ENCODE measurements at places on chromosomes 13 and 19. TPM values are rescaled to one million over a fixed set of nuclear protein-coding genes. Genes with fewer than 3 reads are reported as not detected.
A peak's percentile ranks its signal among the peaks of the same experiment; 100 is the strongest.

GRCh38 chr13:105365831-105366230 is 1169.6 kb downstream of the EFNB2 start:
- no peak for DNase-seq

DNA sequence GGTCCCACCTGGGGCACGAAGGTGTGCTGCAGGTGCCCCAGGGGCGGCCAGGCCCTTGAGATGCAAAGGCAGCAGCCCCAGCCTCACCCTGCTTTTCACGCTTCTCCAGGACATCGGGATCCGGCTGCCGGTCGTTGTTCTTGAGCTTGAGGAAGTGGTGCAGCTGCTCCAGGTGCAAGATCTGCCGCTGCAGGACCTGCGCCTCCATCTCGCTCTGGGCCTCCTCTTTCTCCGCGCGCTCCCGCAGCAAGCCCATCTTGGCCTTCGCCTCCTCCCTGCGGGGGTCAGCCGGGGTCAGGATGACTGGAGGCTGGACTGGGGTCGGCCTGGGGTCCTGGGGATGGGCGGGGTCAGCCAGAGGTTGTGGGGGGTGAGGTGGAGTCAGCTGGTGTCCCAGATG is 21.5 kb upstream of the EMP3 start:
- DNase-seq: no peak

GRCh38 chr13:90632184-90632583 is 715.3 kb upstream of the MIR17HG start:
- no peak for DNase-seq

COL5A3 gene
- total RNA-seq: 2.5 TPM

TNFSF11 gene
- not detected for total RNA-seq

DNA sequence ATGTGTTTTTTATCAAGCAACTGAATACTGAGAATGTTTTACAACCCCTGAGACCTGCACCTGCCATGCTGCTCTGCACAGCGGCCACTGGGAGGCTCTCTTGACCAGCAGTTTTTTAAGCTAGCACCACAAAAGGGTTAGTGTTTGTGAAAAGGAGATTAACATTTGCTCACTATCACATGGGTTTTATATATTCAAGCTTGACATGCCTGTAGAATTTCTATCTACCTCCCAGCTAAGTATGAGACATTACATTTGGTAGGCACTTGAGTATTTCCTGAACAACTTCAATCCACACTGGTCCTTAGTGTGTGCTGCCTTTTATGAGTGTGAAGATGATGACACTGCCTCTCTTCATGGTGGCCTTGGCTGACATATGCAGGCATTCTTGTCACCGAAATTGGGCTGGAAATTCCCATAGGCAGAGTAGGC is 1238.9 kb downstream of the UQCRFS1 start:
- peak; percentile 9 for DNase-seq

ZNF492 gene
- not detected for total RNA-seq

DNA sequence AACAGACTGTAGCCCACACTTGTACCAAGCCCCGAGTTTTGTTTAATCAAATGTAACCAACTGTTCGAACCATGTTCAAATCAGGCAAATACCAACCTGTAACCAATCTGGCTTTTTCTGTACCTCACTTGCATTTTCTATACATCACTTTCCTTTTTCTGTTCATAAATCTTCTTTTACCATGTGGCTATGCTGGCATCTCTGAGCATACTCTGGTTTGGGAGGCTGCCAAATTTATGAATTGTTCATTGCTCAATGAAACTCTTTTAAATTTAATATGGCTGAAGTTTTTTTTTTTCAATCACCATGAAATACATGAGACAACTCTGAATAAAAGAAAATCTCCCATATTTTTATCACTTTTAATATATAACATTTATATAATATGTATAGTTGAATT is 256.1 kb downstream of the SLITRK6 start:
- no peak for DNase-seq

DNA sequence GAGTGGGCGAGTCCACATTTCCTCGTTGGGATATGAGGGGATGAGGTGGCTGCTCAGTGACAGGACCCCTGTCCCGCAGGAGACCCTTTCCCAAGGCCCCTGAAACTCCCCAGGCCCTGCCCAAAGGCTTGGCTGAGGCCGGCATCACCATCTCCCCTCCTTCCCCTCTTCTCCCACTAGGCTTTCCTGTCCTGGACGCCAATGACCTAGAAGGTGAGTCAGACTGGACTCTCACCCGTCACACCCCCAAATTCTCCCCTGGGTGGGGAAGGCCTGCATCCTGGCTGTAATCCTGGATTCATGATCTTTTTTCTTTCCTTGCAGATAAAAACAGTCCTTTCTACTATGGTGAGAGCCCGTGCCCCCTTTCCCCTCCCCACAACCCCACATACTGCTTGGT is 5.3 kb downstream of the FXYD3 start:
- peak; percentile 67 for DNase-seq

- DNase-seq: no peak
These were observed 127.1 kb downstream of the STOML3 start for GRCh38 chr13:38863536-38863935.

GRCh38 chr19:1360818-1361461 is 22.8 kb upstream of the NDUFS7 start:
- DNase-seq: peak; percentile 35

EBPL gene
- total RNA-seq: 56.2 TPM

DNA sequence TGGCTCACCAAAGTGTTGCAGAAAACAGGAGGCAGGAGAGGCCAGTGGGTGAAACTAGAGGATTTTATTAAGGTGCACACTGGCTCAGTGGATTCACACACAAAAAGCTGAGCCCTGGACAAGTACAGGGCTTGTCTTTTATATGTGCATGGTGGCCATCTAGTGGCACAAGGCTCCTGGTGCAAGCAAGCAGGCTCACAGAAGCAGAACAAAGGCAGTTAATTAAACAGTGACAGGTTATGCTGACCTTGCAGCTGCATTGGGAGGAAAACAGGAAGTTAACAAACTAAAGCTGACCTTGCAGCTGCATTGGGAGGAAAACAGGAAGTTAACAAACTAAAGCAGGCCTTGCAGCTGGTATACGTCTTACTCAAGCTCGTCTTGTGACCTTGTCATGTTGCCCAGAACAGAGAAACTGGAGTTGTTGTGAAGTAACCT is 65.3 kb upstream of the ZNF681 start:
- peak; percentile 16 for DNase-seq

GRCh38 chr13:29674532-29674931 is 79.0 kb upstream of the SLC7A1 start:
- no peak for DNase-seq

GRCh38 chr13:37648609-37649008 is 50.0 kb upstream of the POSTN start:
- no peak for DNase-seq

DNA sequence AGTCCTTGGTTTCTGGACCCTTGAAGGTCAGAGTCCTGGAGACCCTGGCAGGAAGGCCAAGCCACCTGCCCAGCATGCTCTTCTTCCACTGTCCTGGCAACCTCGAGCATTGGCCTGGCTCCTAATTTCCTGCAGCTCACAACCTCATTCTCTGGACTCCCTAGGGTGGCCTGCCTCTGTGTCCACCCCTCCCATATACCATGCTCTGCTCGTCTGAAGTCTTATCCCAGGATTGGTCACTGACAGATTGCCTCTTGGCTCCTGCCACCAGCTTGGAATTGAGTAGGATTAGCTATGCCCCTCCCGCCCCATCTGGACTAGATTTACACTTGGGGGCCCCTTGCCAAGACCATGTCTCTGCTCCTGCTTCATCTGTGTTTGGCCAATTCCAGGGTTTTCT is 17.1 kb upstream of the WASF3 start:
- DNase-seq: no peak

DNA sequence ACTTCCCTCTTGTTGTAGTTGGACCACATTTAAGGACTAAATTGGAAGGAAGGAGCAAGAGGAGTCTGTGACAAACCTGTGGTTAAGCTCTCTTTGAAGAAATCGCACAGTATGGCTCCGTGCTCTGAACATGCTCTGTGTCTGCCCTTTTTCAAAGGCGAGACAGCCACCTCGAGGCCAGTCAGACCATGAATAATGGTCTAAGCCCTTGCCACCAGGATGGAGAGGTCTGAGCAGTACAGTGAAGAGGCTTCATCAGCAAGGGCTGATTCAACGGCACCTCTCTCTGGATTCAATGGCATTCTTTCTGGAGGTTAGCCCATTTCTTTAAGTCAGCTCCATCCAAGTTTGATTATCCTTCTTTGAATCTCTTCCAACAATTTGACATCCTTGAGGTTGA is 30.9 kb downstream of the FAM216B start:
- DNase-seq: no peak

DMKN gene
- 2.7 TPM for total RNA-seq
